Adrenal gland (tissue), 19 donors: ENCODE measurements at places on chromosomes 5 and 9.

- no peak for DNase-seq
Measured at GRCh38 chr5:113271015-113271414, 163.8 kb downstream of the TSSK1B start.

GRCh38 chr9:131759017-131759647 is 19.3 kb upstream of the RAPGEF1 start:
- no peak for DNase-seq

GRCh38 chr5:175657593-175658271 is at the start of gene HRH2:
Gene HRH2, plus strand, starts transcription at chr5:175658071. Its CDS starts 25,163 bp downstream, at chr5:175683234.
- DNase-seq: peak; percentile 65

DNA sequence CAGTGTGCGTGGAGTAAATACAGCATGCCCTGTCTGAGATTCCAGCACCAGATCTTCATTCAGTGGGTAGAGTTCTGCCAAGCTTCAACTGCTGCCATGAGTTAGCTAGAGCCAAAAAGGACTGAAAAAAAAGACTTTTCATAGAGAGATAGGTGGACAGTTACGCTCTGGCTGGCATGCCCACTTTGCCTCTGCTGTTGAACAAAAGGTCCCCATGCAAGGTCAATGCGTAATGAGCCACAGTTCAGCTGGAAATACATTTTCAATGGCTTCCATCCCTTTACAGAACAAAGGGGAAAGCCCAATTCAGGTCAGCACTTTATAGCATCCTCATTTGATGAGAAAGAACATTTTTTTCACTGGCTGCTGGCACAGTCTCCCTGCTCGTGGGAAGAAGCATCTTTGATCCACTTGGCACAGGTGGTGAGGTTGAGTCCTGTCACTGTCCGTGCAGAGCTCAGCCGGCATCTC is 86.9 kb upstream of the ERCC6L2 start:
- DNase-seq: no peak

- DNase-seq: no peak
Measured at GRCh38 chr9:99182356-99182755, 39.4 kb downstream of the ALG2 start.

- no peak for DNase-seq
Measured at GRCh38 chr5:101288633-101289032, 385.6 kb upstream of the ST8SIA4 start.
